ENCODE measurements at places on chromosomes 1 and 21.

DNA sequence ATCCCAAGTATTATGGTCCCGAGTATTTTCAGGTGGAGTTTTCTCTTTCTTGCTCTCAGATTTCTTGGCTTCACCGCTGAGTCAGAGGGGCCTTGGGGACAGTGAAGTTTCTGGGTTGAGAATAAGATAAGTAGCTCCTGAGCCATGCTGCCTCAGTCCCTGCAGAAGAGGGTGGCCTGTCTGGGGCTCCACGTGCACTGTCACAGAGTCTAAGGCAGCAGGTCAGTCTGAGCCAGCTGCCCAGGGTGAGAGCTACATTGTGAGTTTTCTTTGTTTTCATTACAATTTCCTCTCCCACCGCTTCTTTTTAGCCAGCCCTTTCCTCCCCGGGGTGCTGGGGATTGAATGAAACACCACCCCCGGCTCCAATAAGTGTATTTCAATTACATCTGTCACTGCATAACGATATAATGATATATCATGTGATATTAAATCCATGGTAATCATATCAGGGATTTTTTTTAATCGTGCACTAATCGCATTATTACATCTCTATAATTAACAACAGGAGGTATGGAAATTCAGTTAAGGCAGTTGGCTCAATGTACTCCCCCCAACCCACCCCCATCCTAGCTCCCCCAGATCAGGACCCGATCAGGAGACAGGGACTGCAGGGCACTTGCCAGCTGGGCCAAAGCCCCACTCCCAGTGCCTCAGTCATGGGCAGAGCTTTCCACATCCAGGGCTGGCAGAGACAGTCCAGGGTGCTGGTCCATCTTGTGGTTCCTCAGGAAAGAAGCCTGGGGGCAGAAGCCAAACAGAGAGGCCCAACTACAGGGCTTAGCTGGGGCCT is 43.7 kb downstream of the DMAP1 start:
- no peak for DNase-seq

DNA sequence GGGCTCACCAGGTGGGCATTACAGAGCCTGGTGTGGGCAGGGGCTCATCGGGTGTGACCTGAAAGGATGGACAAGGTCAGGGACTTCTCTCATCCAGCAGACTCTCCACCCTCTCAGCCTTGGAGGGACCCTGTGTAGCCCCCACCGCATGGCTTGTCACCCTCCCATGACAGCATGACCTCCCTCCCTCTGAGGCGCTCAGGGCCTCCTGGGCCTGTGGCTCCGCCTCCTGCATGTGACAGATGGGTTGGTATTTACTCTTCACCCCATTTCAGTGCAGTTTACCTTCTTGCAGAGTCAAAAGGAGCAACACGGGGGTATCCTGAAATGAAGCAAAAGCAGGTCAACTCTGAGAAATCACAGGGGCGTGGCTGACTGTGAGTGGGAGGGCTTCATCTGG is 298.6 kb upstream of the AJAP1 start:
- no peak for DNase-seq

- DNase-seq, result peak; percentile 46
Observed at GRCh38 chr1:41021526-41022308, at the start of gene SLFNL1. SLFNL1 (minus strand) TSS chr1:41021725; CDS start chr1:41020660, 1,065 bp downstream.

- no peak for DNase-seq
Observed at GRCh38 chr1:1895060-1895418, 4.2 kb upstream of the GNB1 start.

GRCh38 chr1:240709676-240710075 is 97.7 kb upstream of the GREM2 start:
- DNase-seq, result no peak

GRCh38 chr1:98468111-98468717 is 193.3 kb upstream of the SNX7 start:
- peak; percentile 76 for DNase-seq

DNA sequence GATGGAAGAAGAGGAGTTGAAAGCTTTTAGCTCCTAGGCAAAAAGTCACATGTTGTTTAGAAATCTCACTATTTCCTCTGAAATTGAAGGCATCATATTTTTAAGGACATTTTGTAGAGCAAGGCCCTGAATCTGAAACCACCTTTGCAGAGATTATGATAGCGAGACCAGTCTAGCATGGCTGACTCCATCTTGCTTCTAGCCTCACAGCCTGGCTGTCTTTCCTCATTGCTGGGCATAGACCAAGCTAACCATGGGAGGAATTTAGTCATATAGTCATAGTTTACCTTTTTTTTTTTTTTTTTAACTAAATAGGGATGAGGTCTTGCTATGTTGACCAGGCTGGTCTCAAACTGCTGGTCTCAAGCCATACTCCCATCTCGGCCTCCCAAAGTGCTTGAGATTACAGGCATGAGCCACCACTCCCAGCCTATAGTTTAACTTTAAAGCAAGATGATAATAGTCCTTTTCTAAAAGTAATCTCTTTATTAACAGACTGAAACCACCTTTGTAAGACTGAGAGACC is 42.2 kb upstream of the ZNF326 start:
- no peak for DNase-seq

GRCh38 chr1:103516283-103516682 is 9.2 kb upstream of the RNPC3 start:
- no peak for DNase-seq

Data from stomach (tissue), 19 donors.